ENCODE measurements at places on chromosomes 1 and 21. TPM values are rescaled to one million over a fixed set of nuclear protein-coding genes. Genes with fewer than 3 reads are reported as not detected.

DNA sequence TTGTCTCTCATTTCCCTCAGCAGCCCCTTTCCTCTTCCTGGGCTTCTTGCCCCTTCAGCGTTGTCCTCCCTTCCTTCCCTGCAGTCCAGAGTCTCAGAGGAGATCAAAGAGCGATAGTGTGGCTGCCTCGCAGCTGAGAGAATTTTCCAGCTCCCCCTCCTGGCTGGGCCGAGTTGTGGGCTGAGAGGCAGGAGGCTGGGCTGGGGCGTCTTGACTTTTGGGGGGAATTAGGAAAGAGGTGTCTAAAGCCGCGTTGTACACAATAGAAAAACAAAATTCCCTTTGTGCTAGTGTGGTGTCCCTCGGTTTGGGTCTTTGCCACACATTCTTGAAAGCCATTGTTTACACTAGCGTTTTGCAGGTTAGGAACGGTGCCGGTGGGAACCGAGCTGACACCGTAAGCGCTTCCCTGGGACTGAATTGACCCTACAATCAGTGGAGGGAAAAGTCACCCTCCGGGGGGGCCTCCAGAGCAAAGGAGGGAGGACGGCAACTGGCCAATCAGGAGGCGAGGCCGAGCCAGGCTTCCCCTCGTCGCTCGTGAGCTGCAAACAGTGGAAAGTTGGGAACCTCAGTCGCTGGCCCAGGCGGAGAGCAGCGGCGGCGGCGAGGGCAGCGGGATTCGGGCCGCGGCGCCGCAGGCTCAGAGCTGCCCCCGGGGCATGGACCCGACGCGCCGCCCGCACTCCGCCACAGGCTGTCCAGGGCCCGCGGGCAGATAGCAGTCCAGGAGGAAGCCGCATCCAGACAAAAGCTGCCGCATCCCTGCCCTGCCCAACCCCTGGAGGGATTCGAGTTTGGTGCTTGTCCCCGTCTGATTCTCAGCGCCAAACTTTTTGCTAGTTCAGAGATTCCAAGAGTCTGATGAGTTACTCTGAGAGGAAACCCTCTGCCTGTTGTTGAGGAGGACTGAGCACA, at the start of gene HMCN1:
Gene HMCN1 (plus strand): TSS at position 574 of the 918 bp plus-strand sequence. CDS start 389 bp downstream, outside the sequence.
- peak; percentile 81 for DNase-seq

DNA sequence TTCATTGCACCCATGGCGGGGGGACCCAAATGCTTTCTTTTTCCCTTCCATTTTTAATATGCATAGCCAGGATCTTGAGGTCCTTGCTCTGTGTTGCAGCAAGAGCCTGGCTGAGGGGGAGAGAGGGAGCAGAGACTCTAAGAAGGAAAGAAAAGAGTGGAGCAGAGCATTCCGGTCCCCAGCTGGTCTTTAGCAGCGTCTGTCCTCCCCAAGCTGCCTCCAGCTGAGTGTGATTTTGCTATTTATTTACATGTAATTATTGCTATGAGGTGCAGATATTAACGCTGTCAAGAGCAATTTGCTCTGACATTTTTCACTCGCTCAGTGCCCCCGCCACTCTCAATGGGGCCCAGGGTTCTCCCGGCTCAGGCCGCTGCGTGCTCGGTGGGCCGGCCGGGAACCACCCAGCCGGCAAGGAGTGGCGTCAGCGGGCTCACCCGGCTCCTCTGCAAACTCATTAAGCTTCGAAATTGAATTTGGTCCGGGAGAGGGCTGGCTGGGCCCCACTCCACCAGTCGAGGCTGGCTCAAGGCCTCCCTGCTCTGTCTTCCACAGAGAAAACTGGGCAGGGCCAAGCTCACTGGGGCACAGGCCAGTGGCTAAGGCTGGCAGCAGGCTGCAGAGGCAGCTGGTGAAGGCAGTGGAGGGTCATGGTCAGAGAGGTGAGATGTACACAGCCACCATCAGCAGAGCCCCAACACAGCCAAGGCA, 93.2 kb downstream of the PAX7 start:
- DNase-seq = peak; percentile 68

- no peak for DNase-seq
These were observed 3.1 kb upstream of the LMNA start for GRCh38 chr1:156111355-156111962.

DNA sequence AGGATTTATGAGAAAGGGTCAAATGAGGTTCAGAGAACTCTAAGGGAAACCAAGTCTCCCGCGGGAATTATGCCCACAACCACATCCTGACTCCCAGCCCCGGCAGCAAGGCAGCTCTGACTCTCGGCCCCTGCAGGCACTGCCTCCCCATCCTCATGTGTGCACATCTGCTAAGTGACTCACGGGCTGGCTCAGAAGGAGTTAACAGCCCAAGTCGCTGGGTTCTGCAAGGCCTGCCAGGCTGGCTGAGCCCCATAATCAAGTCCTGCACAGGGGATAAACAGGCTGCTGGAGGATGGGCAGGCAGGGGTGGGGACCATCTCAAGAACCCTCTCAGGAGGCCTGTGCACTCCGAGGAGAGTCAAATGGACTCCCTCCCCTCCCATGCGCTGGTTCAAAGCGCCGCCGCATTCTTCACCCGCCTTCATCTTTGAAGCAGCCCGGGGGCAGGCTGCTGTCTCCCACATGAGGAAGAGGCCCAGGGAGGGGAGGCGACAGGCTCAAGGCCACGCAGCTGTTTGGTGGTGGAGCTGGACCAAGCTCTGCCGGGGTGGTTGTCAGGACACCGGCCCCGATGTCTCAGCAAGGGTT, 344.3 kb downstream of the MATN1 start:
- DNase-seq = peak; percentile 82

- DNase-seq = no peak
These were observed 22.1 kb upstream of the SSX2IP start for GRCh38 chr1:84712276-84712874.

DNA sequence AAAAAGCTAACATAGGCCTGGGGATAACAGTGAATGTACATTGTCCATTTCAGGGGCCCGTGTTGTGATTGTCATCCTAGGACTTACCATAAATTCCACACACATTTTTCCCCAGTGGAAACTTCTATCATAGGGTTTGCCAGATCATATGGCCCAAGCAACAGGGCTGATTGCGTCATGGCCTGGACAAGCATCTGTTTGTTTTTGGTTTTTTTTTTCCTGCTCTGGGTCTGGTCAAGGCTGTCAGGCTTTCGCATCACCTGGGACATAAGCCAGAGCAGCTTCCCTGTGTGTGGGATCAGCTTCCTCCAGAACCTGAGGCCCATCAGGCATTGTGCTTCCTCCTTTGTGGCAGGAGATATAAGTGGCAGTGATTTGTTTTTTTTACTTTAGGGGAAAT, 598.5 kb upstream of the USP24 start:
- peak; percentile 86 for DNase-seq

- DNase-seq = no peak
These were observed 115.0 kb downstream of the FCRL5 start for GRCh38 chr1:157437296-157437695.

- peak; percentile 73 for DNase-seq
These were observed 60.1 kb upstream of the CYP2J2 start for GRCh38 chr1:59986516-59987310.

DNA sequence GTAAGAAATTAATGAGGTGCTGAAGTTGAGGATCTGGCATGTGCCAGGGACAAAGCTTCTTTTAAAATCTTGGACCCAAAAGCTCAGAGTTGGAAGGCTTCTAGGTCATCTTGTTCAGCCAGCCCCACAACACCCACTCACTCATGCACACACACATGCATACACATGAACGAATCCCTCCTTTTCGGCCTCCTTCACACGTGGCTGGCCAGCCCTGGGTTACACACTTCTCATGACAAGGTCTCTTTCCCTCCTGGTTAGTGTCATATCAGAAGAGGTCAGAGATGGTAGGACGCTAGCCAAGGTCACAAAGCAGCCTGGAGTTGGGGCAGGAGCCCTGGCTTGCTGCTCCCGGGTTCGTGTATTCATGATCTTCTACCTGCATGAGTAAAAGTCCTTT, 6.9 kb downstream of the DMBX1 start:
- no peak for DNase-seq

- no peak for DNase-seq
These were observed 427.7 kb downstream of the MATN1 start for GRCh38 chr1:30295674-30296073.

- DNase-seq = peak; percentile 68
These were observed 381.1 kb upstream of the PKN2 start for GRCh38 chr1:88302843-88303486.

DNA sequence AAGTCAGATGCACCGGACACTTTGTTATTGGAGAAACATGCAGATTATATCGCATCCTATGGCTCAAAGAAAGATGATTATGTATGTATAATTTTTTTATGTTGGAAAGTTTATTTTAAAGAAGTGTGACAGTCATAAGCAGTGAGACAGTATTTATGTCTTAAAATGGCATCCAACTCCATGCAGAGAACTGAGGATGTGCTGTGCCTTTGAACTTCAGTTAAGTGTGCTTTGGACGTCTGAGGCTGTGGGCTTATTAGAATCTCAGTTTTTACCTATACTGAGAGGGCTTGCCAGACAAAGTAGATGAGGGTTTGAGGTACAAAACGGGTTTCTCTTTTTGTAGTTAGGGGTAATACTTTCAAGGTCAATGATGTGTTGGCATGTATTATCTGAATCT, 1.5 kb downstream of the RABGGTB start:
- no peak for DNase-seq

GRCh38 chr1:202023001-202023433, 12.6 kb downstream of the ELF3 start:
- peak; percentile 58 for DNase-seq

DNA sequence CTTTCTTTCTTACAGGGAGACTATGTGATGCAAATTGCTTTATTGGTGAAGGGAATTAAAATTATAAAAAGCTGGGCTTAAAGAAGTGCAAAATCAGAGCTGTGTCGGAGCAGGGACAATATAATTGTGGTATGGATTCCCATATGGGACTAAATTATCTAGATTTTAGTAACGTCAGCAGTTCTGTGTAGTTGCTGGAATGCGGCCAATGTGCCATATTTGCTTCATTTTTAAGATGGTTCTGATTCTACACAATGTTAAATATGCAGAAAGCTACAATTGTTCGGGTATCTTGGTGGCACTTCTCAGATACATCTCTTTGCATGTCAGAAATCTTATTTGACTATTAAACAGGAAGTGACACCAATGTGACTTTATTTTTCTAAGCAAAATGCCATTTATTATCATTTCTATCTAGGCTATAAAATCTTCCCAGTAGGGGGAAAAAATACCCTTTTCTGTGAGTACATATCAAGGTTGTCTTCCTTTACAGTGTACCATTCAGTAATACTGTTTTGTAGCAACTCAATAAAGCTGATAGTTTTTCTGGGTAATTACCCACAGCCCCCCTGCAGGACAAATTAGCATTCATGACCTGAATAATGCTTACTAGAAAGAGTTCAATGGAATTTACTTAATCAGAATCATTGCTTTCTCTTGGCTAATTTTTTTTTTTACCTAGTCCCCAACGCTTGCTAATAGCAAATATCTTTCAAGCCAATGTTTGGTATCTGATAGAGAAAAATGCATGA, 288.3 kb upstream of the ADGRL2 start:
- no peak for DNase-seq

DNA sequence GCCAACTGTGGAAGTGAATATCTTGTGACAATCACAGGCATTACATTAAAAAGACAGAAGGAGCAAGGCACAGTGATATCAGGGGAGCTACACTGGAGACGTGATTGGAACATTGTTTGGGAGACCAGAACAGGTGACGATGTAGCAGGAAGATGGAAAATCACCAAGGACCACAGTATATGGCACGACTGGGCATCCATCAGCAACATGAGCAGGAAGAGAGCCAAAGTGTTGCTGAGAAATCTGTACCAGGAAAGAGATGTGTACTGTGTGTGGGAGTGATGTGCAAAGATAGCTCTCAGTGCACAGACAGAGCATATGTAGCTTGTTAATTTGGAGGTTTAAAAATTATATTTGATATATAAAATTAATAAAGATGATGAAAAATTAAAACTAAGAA, 790.6 kb upstream of the ADGRL2 start:
- DNase-seq = no peak

DNA sequence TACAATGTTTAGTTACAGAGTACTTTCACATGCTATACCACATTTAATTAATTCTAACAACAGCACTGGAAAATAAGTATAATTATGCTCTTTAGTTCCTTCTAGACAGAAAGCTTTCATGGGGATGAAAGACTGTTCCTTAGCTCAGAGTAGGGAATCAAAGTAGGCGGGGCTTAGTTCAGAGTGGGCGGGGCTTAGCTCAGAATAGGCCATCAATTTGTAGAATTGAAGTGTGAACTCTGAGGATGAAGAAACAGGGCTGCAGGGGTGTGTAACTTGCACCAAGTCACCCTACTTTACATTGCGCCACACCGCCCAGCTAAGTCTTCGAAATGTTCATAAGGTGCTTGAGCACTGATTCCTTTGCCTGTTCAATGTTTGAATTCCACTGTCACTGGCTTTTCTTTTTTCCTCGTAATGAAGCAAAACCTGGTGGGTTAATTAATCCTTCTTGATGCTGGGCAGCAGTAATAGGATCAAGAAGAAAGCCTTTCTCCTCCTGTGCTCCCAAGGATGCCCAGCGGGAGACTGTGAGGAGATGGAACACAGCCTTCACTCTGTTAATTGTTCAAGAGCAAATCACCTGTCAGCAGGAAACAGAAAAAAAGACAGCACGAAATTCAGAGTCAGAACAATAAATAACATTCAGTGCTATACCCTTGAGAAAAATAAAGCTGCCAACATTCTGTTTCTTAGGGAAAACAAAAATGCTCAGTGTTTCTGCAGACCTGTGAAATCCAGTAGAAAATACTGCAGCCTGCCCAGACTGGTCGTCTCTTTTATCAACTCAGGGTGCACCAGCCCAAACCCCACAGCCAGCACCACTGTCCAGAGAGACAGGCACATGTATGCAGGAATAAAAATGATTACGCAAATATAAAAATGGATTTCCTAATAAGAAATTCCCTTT, 66.5 kb upstream of the CAMK1G start:
- DNase-seq = no peak

- no peak for DNase-seq
These were observed 8.5 kb downstream of the IL23R start for GRCh38 chr1:67174716-67175284.

GRCh38 chr1:159561497-159561896, 25.7 kb upstream of the OR10J5 start:
- DNase-seq = no peak

Gene RWDD3
- total RNA-seq = 27.7 TPM

Gene ADGRL2
- 142 TPM for total RNA-seq

Gene CENPL
- total RNA-seq = 12.6 TPM

Gene MAN1C1
- total RNA-seq = 8.7 TPM

Gene AMY2B
- total RNA-seq = 29.7 TPM

Gene PROK1
- not detected for total RNA-seq

Gene AQP10
- not detected for total RNA-seq

Gene CDK18
- total RNA-seq = 7.7 TPM

Data from tongue (tissue), 3 donors.